ENCODE measurements at places on chromosomes 12 and 14. TPM values are rescaled to one million over a fixed set of nuclear protein-coding genes. Genes with fewer than 3 reads are reported as not detected.

EML5 gene
- 1.2 TPM for total RNA-seq

CEBPE gene
- 2.5 TPM for total RNA-seq

DNA sequence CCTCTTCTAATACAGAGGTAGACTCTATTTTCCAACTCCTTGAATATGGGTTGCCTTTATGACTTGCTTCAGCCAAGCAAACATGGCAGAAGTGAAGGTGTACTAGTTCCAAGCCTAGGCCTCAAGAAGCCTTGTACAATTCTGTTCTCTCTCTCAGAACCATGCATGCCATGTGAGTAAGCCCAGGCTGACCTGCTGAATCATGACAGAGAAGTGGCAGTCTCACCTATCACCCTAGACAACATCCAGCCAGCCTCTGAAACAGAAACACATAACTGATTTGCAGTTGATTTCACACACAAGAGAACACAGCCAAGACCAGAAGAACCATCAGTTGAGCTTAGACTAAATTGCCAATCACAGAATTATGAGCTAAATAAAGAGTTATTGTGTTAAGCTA lies 157.2 kb downstream of the GARIN6 start:
- H3K4me1 ChIP-seq, result no peaks in the 10 kb centered on the region
- H3K4me3 ChIP-seq, result no peak overlapping the region
- no peak overlapping the region for H3K27ac ChIP-seq
- no peak for DNase-seq
- H3K27me3 ChIP-seq, result no peaks in the 10 kb centered on the region

DNA sequence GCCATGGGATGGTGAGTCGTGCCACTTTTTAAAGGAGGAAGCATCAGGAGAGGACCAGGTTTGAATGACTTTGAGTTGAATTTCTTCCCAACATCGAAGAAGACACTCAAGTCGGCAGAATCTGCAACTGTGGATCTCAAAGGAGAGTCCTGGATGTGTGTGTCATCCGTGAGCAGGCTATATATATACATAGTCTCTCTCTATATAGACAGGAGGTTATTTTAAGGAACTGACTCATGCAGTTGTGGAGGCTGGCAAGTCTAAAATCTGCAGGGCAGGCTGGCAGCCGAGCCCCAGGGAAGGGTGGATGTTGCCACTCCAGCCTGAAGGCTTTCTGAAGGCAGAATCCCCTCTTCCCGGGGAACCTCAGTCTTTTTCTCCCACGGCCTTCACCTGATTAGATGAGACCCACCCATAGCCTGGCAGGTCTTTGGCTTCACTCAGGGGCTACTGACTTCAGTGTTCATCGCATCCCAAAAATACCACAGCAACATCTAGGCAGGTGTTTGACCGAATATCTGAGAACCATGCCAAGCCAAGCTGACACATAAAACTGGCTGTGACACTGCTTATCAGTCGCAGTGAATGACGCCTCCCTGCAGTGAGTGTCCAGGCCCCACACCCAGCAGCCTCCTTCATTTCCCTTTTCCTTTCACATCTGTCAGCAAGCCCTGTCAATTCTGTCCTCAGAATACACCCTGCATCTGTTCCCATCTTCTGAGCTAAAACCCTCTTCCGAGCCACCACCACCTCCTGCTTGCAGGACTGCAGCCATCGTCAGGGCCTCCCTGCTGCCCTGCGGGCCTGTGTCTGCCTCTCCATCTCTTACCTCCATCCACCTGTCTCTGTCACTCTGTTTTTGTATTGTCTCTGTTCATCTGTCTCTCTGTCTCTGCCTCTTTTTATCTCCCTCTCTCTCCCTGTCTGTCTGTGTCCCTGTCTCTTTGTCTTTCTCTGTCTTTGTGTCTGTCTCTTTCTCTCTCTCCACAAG lies 54.0 kb downstream of the ZNF664 start:
- peaks cover 40% of the 10 kb centered on the region for H3K4me1 ChIP-seq
- H3K27ac ChIP-seq, result no peak overlapping the region
- no peaks in the 10 kb centered on the region for H3K27me3 ChIP-seq
- H3K4me3 ChIP-seq, result no peak overlapping the region
- H3K36me3 ChIP-seq, result no peaks in the 10 kb centered on the region
- no peak for DNase-seq

DNA sequence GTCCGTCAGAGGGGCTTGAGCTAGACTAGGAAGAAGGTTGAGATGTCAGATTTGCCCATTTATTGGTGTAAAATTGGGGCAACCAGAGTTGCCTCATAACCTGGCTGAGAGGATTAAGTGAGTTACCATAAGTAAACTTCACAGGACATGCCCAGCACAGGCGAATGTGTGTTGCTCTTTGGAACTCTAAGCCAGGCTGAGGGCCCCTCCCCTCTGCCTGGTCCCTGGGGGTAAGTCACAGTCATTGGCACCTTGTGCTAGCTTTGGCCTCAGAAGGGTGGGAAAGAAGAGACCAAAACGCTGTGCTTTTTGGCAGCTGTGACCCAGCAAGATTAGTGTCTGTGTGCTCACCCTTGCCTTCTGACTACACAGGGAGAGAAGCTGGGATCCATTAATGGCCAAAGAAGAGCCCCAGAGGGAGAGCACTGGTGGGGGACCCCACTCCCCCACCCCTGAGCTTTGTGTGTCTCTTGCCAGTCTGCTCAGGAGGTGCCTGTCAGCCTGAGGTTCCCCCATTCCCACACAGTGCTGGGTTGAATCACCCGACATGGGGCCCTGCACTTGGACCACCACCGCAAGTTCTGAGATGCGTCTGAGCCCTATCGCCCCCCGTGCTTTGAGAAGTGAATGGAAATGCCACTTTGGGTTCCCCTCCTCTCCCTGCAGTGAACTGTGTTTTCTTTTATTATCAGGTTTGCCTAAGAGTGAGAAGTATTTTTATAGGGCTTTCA lies 74.1 kb downstream of the CACNA1C start:
- no peaks in the 10 kb centered on the region for H3K27me3 ChIP-seq
- DNase-seq, result no peak
- H3K36me3 ChIP-seq, result no peaks in the 10 kb centered on the region
- H3K27ac ChIP-seq, result no peak overlapping the region

- no peak overlapping the region for H3K27ac ChIP-seq
- no peaks in the 10 kb centered on the region for H3K27me3 ChIP-seq
- no peaks in the 10 kb centered on the region for H3K4me1 ChIP-seq
- no peak for DNase-seq
Observed at GRCh38 chr12:32489070-32489469, 89.7 kb downstream of the FGD4 start.

Measured in thymus (tissue), 14 donors.